ENCODE measurements at places on chromosomes 12 and 14.

DNA sequence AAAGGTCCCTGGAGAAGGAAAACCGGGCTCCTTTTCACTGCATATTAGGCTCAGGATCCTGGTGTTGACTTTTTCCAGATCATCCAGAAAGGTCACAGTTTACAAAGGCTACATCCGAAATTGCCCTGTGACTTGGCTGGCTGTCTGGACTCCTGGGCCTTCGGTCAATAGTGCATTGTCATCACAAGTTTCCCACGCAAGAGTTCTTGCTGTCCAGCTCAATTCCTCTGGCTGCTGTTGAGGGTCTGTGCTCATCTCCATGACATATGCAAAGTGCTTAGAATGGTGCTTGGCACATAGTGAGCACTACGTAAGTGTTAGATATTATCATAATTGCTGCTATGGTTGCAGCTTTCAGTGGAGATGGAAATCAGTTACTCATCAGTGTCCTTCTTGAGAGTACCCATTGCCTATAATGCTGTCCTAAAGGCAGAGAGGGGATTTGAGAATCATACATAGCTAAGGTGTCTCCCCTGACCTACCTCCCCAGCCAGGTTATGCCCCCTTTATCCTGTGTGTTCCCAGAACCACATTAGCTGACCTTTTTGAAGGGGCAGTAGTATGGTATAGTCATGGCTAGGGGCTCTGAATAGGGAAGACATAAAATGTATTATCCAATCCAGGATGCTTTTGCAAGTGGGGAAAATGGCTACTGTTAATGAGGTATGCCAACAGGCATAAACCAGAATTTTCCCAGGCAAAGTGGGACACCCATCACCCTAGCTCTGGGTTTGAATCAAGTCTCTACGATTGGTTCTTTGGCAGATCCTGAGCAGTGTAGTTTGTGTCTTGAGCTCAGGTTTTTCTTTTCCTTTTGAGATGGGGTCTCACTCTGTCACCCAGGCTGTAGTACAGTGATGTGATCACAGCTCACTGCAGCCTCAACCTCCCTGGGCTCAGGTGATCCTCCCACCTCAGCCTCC, 132.0 kb upstream of the CCND2 start:
- DNase-seq: no peak

DNA sequence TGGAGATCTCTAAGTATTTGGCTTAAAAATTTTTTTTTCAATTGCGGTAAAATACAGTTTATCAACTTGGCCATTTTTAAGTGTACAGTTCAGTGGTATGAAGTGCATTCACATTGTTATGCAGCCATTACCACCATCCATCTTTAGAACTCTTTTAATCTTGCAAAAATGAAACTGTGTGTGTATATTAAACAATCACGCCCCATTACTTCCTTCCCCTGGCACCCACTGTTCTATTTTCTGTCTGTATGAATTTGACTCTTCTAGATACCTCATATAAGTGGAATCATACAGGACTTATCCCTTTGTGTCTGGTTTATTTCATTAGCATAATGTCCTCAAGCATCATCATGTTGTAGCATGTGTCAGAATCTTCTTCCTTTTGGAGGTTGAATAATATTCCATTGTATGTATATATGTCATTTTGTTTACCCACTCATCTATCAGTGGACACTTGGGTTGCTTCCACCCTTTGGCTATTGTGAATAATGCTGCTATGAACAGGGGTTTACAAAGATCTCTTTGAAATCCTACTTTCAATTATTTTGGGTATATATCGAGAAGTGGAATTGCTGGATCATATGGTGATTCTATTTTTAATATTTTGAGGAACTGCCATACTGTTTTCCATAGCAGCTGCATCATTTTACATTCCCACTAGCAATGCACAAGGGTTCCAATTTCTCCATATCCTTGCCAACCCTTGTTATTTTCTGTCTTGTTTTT, 62.9 kb downstream of the SAMD4A start:
- DNase-seq: no peak

DNA sequence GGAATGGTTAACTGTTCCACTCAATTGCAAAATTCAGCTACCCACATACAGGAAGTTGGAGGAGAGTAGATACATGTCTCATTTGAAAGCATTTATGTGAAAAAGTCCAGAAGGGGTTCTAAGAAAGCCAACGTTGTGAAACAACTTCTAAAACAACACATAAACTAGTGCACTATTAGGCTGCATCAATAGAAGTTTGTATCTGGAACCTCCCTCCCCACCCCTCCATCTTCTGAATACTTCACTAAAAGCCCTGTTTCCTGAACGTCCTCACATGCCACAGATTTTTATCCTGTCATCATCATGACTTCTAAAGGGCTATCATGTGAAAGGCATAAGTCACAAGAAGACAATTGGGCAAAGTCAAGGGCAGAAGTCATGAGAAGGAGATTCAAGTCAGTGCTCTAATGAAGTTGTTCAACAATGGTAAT, 5.5 kb downstream of the KRT79 start:
- no peak for DNase-seq

DNA sequence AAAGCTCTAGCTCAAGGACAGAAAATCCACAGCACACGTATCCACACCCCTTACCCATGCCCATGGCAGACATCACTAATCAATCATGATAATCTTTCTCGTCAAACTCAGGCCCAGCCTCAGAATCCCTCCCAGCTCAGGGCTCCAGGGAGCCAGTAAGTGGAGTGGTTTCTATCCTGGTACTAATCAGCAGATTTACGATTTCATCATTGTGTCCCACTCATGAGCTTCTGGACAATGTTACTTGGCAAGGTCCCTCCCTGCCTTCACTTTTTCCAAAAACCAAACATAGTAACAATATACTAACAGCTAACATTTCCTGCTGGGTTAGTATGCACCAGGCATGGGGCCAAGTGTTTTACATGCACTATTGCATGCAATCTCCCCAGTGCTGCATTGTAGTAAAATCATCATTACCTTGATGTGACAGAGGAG, 45.8 kb upstream of the NCOR2 start:
- no peak for DNase-seq

DNA sequence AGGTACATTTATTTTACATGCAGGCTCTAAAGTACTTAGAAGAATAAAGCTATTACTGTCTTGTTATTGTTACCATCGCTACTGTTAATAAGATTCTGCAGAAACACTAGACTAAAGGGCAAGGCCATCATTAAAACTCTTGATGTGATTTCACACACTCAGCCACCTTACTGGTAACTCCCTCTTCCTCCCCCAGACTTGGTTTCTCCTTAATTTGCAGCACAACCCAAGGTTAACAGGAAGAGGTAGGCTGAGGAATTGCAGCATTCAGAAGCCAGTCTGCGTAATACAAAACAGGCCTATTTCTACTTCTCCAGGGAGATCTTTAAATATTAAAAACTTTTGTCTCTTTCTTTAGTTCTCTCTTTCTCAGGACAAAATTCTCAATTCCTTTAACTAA, 210.3 kb downstream of the BTG1 start:
- no peak for DNase-seq

DNA sequence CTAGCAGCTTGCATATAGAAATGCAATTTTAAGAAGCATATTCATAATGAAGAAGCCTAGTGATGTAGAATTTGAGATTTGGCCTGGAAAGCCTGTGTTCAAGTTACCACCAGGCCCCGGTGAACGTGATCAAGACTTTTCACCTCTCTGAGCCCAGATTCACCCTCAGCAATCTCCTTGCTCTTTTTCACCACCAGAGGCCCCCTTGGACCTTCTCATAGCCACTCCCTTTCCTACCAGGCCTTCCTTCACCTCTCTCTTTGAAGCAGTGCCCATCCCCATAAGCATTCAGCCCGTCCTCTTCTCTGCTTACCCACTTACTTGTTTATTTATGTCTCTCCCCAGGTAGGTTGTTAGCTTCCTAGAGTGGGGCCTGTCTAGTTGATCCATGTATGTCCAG, 1280.9 kb downstream of the AACS start:
- no peak for DNase-seq
